Endothelial cell (in vitro differentiated cells): ENCODE measurements at places on chromosomes 11 and 22.
A peak's percentile ranks its signal among the peaks of the same experiment; 100 is the strongest.

GRCh38 chr22:29478326-29479276 lies 1.4 kb upstream of the NEFH start:
- peak; percentile 51 for DNase-seq

- no peak for DNase-seq
Observed at GRCh38 chr11:113045146-113045545, 83.9 kb downstream of the NCAM1 start.

- DNase-seq = no peak
Observed at GRCh38 chr22:47392729-47393128, 630.3 kb downstream of the TBC1D22A start.

- DNase-seq = no peak
Observed at GRCh38 chr11:119504371-119504770, 81.4 kb upstream of the THY1 start.

- no peak for DNase-seq
Observed at GRCh38 chr11:58616594-58616993, 5.9 kb upstream of the CNTF start.

GRCh38 chr22:44782363-44782963 lies 30.1 kb downstream of the ARHGAP8 start:
- DNase-seq = no peak

GRCh38 chr22:19578180-19579004 lies 54.2 kb upstream of the CLDN5 start:
- DNase-seq = no peak

GRCh38 chr22:33402325-33402724 lies 344.1 kb upstream of the SYN3 start:
- no peak for DNase-seq

- DNase-seq = no peak
Observed at GRCh38 chr11:2996976-2997375, 4.8 kb upstream of the NAP1L4 start.

- no peak for DNase-seq
Observed at GRCh38 chr11:103210543-103210942, 101.3 kb downstream of the DYNC2H1 start.

DNA sequence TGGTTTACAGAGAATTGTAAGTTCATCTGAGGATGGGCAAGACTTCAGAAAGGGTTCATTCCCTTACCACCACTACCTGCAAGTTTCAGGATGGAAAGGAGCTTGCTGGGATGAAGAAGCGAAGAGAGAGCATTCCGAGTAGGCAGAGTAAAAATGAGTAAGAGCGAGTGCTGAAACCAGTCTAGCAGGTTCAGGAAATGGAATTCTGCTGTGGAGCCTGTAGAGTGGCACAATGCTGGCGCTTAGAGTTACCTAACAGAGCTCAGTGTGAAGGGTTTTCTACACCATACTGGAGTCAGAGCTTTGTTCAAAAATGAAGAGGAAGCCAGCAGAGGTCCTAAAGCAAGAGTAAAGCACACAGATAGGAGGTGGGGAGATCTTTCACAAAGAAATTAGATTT lies 179.2 kb upstream of the ZC3H12C start:
- no peak for DNase-seq

GRCh38 chr11:79150966-79151365 lies 289.9 kb downstream of the TENM4 start:
- no peak for DNase-seq

- DNase-seq = no peak
Observed at GRCh38 chr11:16986434-16987204, 27.6 kb downstream of the PLEKHA7 start.

DNA sequence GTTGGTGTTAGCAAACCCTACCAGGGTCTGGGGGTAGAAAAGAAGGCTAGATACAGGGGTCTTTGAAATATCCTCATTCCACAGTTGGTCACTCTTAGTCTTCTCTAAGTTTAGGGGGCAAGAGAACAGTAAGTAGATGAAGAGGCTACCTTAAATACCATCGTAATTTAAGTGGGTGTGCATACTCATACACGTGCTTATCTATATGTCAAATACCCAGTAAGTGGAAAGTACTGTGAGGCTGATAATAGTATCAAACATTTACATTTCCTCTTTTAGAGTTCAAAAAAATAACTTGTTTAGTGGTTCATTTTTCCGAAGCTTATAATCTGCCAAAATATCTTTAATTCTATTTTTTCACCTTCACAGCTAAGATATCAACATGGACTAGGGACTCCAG lies 90.7 kb downstream of the WNT11 start:
- DNase-seq = no peak

DNA sequence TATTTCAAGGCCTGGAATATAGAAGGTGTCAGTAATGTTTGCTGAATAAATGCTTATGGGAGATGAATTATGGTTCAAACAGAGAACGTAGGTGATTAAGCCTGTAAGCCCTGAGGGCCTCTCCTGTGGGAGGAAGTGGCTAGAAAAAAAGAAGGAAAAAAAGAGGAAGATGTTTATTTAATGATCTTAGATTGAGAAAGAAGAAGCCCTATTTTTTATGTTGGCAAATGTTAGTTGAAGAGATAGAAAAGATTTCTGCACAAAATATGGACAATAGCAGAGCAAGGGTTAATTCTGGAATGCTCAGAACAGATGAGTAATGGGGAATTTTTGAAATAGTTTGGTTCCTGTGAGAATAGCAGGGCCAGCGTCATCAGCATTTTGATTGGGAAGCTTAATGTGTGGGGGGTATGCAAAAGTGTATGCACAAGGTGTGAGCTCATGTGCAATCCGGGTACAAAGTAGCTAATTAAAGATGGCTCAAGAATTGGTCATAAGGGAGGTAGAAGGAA lies 95.7 kb downstream of the TEAD1 start:
- no peak for DNase-seq

- no peak for DNase-seq
Observed at GRCh38 chr11:12408156-12408770, 30.9 kb downstream of the PARVA start.

DNA sequence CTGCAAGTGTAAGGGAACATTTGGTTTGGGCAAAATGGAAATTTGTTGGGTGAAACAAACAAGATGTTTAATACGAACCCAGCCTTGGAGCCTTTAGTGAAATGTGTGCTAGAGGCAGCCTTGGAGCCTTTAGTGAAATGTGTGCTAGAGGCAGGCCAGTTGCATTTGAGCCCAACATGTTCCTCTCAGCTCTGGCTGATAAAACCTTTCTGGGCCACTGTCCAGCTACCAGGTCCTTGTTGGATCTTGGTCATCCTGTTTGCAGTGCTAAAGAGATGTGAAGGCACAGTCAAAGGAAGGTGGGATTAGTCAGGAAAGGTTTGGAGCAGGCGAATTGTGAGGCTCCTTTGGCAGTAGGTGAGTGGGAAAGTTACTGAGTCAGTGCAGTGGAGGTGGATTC lies 48.9 kb downstream of the CEP164 start:
- DNase-seq = no peak

GRCh38 chr11:71364176-71364671 lies 84.0 kb downstream of the DHCR7 start:
- DNase-seq = no peak

GRCh38 chr11:96760306-96760705 lies 370.5 kb downstream of the JRKL start:
- DNase-seq = no peak

DNA sequence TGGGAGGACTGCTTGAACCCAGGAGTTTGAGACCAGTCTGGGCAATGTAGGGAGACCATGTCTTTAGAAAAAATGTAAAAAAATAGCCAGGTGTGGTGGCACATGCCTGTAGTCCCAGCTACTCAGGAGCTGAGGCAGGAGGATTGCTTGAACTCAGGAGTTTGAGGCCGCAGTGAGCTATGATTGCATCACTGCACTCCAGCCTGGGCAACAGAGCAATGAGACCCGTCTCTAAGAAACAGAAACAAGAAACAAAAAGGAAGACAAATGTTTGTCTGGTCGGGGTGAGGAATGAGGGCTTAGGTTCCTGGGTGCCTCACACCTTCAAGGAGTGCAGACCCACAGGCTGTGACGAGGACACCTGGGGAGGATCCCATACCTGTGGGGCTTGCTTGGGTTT lies 191.9 kb downstream of the CEP164 start:
- no peak for DNase-seq

DNA sequence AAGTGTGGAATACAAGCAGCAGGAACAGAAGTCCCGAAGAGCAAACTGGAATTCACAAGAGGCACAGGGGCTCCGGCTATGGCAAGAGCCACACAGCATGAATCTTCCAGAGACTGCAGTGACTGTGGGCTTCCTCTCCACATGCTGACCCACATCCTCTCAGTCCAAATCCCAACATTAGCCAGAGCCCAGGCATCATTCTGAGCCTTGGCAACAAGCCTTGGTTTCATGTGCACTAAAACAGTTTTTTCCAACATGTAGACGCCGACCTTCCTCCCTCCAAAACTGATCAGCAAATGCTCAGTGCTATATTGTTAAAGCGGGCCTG lies 91.7 kb upstream of the CSNK2A3 start:
- DNase-seq = no peak

GRCh38 chr11:134658481-134659225 lies 246.6 kb upstream of the B3GAT1 start:
- no peak for DNase-seq

DNA sequence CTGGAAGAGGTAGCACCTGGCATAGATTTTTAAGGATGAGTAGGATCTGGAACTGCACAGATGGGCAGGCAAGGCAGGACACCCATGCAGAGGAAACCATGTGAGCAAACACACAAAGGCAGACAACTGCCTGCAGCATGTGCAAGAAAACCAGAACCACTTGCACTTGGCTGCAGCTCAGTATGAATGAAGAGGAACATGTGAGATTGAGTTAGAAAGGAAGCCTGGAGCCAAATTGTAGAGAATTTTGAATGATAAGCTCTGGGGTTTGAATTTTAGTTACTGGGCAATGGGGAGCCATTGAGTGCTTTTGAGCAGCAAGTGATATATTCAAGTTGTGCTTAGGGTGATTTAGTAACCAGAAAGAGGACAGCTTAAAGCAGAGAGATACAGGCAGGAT lies 583.4 kb downstream of the SOX6 start:
- DNase-seq = no peak

GRCh38 chr11:3947061-3947460 lies 91.6 kb downstream of the STIM1 start:
- no peak for DNase-seq

DNA sequence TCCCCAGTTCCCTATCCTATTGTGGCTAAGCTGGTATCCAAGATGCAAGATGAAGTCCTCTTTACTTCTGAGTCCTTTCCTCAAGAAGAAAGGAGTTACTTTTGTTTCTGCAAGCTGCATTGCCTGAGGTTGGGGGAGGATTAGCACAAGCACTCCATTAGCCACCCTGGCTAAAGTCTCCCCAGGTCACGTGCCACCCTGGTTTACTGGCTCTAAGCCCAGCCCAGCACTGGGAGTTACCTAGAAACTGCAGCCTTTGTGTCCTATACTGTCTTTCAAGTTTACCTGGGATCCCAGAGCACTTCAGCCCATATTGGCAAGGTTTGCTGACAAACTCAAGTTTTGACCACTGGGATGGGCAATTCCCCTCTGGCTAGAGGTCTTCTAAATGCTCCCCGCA lies 78.4 kb upstream of the DBX1 start:
- no peak for DNase-seq

DNA sequence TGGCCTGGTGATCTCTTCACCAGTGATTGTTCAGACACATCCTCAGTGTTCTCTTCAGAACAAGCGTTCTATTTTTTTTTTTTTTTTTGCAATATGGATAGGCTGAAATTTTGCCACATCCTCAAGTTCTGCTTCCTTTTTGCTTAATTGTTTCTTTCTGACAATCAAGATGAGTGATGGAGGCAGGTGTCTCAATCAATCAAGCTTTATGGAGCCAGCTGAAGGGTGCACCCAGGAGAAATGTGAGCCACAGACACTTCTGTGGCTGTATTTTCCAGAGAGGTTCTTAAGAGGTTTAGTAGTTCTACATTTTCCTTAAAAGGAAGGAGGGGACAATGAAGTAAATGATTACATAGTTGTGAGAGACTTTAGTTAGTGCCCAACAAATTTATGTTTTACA lies 43.9 kb upstream of the ASPHD2 start:
- no peak for DNase-seq

DNA sequence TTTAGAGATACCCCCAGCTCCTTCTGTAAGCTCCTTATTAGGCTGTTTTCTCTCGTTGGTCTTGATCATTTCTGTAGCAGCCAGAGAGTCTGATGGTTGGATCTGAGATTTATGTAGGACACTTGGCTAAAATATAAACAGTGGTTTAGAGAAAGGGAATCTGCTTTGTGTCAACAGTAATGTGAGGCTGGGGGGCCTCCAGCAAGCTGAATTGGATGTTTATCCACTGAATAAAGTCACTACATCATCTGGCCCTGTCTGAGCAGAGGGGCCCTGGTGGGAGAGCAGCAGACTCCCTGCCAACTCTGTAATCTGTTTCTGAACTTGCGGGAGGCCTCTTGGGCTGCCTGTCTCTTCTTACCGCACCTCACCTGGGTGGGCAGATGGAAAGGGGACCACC lies 328.5 kb upstream of the PLET1 start:
- no peak for DNase-seq

DNA sequence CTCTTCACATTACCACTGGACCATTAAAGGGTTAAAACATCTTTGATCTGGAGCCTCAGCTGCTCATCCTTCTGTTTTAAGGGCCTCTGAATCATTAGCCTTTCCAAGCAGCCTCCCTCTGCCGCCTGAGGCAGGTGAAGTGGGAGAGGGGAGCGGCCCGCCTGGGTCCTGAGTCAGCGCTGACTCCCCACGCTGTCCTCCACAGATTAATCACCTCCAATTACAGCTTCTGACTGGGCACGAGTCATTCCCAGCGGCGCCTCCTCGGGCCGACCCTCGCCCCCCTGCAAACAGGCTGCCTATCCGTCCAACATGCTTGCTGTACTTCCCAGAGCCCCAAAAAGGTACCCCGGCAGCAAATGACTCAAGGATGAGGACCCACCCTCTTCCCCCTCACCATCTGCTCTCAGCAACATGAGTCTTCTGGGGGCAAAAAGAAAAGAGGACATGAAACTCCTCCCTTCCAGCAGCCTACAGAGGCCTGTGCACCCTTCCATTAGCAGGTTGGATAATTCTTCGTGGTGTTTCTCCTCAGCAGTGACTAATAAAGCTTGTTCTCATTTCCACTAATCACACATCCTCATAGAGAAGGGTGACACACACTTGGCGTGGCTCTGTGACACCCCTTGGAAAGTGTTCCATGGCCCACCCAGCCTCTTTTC lies 44.3 kb upstream of the JAM3 start:
- DNase-seq = no peak

GRCh38 chr11:33861941-33862589 lies 29.8 kb downstream of the LMO2 start:
- no peak for DNase-seq
